Retinal pigment epithelial cell (primary cell): ENCODE measurements at places on chromosomes 12 and 14.

DNA sequence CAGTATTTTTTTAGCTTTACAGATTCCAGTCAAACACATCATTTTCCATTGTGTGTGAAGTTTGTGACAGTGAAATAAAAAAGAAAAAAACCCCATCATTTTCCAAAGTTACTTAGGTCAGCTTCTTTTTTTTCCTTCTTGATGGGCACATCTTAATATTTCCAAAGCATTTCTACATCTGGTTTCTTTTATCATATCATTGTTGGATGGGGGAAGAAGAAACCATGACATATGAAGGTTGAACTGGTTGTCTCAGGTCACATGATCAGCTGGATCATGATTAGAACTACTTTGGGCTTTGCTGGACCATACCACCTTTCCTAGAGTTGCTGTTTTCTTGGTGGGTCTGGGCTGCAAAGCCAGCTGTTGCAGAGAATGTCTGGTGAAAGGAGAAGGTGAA is 59.8 kb downstream of the FOS start:
- DNase-seq, result no peak

DNA sequence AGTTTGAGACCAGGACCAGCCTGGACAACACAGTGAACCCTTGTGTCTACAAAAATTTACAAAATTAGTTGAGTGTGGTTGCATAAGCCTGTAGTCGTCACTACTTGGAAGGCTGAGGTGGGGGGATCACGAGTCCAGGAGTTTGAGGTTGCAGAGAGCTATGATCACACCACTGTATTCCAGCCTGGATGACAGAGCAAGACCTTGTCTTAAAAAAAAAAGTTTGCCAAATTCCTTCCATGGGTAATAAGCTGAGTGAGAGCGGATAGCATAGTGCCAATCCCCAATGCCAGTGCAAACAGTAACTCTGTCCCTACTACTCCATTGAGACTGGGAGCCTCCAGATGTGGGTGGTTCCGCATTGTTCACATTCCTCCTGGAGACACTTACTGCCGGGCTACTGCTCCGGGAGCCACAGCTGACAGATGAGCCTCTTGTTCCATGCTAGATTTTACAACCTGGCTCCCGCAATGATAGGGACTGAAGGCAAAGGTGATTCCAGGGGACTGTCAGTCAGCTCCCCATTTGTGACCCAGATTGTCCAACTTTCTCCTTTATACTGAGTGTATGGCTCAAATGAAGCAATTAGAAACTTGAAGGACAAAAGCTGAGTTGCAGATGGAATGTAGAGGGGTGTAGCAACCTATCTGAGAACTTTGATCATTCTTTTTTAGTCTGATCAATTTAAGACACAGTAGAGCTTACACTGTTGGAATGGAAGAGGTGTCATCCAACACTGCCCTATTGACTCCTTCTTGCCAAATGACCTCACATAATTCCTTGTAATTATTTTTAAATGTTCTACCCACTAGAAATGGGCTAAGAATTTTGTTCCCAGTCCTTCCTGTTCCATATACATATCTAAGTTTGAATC is 13.4 kb upstream of the FRMD6 start:
- no peak for DNase-seq

DNA sequence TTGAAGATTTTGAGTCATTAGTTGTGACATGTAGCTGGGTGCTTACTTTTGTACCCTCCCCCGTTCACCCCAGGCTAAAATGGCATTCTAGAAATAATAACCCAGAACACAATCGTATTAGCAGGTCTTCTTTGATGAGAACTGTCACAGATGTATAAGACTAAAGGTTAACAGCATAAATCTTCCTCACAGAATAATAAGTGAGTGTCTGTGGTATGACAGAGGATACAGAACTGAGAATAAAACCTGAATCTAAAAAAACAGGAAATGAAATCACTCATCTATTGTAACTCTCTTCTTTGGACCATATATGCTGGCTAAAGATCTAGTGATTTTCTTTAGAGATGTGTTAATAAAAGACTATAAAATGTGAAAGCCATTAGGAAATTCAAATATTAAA is 746.6 kb downstream of the LRFN5 start:
- DNase-seq, result no peak

- no peak for DNase-seq
These were observed 66.4 kb upstream of the TMEM263 start for GRCh38 chr12:106889326-106889725.

- DNase-seq, result no peak
These were observed 119.2 kb downstream of the GALC start for GRCh38 chr14:87873741-87874140.

- no peak for DNase-seq
These were observed 66.5 kb downstream of the PPP2R5C start for GRCh38 chr14:101828046-101828445.

DNA sequence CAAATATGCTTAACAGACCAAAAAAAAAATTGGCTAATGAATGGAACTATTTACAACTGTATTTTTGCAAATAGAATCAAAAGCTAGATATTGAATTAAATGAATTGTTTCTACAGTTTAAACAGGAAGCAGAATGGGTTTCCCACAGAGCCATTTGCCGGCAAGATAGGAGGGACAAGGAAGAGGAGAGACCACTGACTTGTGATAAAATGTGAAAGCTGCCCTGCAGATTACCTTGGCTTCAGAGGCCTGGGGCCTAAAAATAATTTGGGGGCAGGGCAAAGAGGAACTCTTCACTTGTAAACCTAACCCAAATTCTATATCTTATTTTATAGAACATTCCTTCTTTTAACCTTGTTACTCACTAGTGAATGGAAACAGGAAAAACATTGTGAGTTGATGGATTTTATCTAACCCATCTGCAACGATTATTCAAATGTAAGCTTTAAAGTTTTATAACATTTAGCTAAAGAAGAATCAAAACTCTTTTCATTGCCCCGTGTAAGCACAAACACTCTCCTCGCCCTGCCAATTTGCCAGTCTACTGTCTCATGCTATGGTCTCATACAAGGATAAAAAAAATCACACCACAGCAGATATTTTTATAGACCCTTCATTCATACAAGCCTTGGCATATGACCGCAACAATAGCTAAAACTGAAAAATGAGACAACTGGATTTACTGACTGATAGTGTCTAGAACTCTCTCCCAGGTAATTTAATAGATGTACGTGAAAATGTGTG is 49.5 kb upstream of the MDM1 start:
- DNase-seq, result no peak

- DNase-seq, result no peak
These were observed 26.5 kb upstream of the TAMALIN start for GRCh38 chr12:51980051-51980808.

DNA sequence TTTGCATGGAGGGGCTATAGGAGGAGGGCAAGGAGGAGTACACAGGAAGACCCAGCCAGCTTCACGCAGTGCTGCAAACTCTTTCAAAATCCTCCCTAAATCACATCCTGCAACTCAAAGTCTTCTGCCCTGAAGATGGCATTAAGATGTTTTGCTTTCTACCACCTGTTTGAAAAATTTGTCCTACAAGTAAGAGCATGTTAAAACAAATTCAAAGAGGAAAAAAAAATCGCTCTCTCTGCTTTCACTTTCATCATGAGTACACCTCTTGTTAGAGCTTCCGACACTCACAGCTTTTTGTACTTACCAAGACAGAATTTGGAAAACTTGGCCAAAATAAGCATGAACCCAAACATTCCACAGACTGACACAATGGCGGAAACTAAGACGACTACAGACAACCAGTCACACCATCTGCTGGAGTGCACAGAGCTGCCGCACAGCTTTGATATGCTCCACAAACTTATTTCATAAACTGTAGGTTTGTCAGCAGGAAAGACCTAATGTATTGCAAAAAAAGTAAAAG is 21.3 kb downstream of the GCH1 start:
- DNase-seq, result no peak

- DNase-seq, result no peak
These were observed 78.8 kb downstream of the OSBPL8 start for GRCh38 chr12:76480796-76481195.

GRCh38 chr14:74505831-74506230 is 12.3 kb downstream of the ISCA2 start:
- DNase-seq, result no peak

DNA sequence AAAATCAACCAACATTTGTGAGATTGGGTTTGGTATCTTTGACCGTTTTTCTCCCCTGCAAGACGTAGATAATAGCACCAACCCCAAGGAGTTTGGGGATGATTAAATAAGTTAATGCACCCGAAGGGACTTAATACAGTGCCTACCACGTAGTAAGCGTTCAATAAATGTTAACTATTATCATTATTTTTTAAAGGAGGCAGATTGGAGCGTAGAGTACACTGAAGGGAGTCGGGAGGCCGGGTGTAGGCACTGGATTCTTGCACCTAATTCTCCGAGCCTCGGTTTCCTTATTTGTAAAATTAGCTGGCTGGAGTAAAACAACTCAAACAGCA is 367 bp upstream of the FRS2 start:
- no peak for DNase-seq

- no peak for DNase-seq
These were observed 146.6 kb downstream of the NRXN3 start for GRCh38 chr14:78316786-78317185.

- DNase-seq, result no peak
These were observed 14.9 kb upstream of the IRF2BPL start for GRCh38 chr14:77043177-77043983.

GRCh38 chr14:91873471-91874415 is 6.4 kb upstream of the TC2N start:
- no peak for DNase-seq

- no peak for DNase-seq
These were observed 12.6 kb downstream of the UBE3B start for GRCh38 chr12:109489955-109490565.

- peak; percentile 25 for DNase-seq
These were observed 64.2 kb downstream of the CLMN start for GRCh38 chr14:95255487-95255886.

- no peak for DNase-seq
These were observed 692.9 kb downstream of the BCL11B start for GRCh38 chr14:98579140-98579539.

GRCh38 chr14:63524537-63525155 is 18.5 kb downstream of the PPP2R5E start:
- DNase-seq, result no peak

DNA sequence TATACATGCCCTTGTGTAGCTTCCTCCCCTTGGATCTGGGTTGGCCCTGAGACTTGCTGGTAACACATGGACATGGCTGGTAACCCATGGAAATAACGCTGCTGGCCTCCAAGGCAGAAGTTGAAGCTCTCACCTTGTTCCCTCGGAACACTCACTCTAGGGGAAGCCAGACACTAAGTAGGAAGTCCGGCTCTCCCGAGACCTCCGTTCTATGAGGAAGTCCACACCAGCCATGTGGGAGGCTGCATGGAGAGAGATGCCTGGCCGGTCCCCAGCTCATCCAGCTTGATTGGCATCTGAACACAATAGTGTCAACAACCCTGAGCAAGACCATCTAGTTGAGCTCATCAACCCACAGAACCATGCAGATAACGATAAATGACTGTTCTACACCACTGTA is 39.7 kb upstream of the VRK1 start:
- DNase-seq, result no peak

- no peak for DNase-seq
These were observed 11.2 kb downstream of the NUAK1 start for GRCh38 chr12:106127338-106128126.

- DNase-seq, result no peak
These were observed 159.5 kb upstream of the TMPO start for GRCh38 chr12:98355933-98356332.

DNA sequence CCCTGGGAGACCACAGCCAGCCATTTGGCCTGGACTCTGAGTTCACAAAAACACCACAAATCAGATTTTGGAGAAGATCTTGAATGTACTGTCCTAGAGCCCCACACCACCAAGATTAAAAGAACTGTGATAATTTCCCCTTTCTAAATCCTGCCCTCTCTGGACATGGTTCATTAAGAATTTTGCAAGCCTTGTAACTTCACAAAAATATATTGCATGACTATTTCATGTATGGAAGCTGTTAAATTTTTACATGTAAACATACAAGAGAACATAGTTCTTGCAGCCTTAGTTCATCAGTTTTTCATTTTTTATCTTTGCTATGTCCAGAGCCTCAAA is 97.0 kb downstream of the SCARB1 start:
- DNase-seq, result no peak

GRCh38 chr14:20622816-20623291 is 18.6 kb downstream of the OR6S1 start:
- no peak for DNase-seq

DNA sequence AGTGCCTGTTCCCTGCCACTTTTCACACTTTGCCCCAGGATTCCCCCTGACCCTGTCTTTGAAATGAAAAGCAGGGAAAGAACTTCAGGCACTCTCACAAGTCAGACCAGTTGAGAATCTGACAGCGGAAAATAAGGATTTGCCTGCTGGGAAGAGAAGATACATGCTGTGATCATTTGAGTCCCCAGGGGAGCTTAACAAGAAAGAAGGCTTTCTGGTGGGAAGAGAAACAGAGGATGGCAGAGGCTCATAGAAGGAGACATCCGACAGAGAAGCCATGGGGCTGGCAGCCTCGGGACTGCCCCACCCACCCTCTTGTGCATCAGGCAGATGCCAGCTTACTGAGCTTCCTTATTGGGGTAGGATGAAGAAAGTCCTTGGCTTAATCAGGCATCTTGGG is 11.9 kb downstream of the TTC9 start:
- no peak for DNase-seq

- DNase-seq, result no peak
These were observed 6.4 kb upstream of the TTC8 start for GRCh38 chr14:88818018-88818417.

- no peak for DNase-seq
These were observed 127.2 kb downstream of the RBM19 start for GRCh38 chr12:113838896-113839295.

GRCh38 chr12:65414526-65414925 is 136.0 kb downstream of the MSRB3 start:
- DNase-seq, result no peak

DNA sequence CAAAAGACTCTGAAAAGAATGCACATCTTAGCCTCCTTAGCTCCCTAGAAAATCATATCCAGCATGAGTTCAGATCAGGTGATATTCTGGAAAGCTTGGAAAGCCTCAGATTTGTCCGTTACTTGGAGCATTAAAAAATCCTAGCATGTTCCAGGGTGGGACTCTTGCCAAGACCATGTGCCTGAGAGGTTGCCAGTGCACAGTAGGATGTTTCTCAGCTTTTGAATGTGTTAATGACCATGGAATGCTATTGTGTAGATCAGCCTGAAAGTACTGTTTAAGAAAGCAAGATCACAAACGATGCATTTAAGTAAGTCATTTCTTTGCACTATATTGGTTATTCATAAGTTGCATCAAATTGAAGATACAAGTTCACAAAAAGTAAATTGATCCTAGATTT is 230.5 kb downstream of the ETNK1 start:
- DNase-seq, result no peak

GRCh38 chr14:69989622-69990021 is 110.4 kb downstream of the SMOC1 start:
- no peak for DNase-seq

DNA sequence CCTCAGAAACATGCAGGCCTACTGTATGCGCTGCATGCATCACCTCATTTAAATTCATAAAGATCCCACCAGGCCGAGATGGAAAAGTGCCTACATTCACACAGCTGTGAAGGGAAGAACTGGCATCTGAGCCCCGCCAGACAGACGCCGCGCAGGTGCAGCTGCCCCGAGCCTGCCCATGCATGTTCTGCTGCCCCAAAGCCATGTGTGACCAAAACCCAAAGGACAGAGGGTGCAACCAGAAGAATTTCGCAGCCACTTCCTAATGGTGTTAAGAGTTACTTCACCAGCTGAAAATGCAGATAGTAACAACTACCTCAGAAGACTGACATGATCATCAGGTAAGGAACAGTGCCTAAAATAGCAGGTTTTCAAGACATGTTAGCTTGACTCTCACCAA is 13.5 kb upstream of the KRT8 start:
- no peak for DNase-seq

- DNase-seq, result peak; percentile 73
These were observed 62.1 kb upstream of the KIF21A start for GRCh38 chr12:39505023-39505422.
